ENCODE measurements at places on chromosomes 3 and 15.

- DNase-seq = no peak
Observed at GRCh38 chr15:51706926-51707608, 25.8 kb downstream of the SCG3 start.

DNA sequence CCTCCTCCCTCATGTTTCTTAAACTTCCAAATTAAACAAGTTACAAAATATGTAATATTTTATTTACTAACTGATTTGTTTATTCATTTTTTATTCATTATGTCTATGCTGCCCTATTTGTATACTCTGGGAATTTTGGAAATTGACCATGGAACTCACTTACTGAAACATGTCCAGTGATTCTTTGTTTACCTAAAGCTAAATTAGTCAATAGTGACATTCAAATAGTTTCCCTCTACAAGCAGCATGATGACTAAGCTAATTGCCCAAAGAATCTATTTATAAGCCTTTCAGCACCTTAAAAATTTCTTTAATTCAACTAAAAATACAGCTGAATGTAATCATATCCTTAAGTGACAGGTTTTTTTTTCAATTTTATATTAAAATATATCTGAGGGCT, 437.7 kb downstream of the SI start:
- DNase-seq = no peak

DNA sequence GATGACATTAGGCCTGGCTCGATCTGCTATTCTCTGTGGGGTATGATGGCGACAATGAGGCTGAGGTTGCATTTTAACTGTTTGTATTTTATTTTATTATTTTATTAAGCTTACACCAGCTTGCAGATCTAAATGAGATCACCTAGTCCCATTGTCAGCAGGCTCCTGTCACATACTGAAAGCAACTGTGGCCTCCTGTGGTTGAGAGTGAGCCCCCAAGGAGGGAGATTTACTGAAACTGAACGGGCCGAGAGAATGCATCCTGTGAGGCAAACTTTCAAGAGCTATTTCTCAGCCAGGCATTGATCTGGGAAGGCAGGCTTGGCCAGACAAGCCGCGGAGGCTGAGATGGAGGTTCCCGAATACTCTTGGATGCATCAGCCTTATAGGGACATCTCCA, 210.4 kb upstream of the ARRDC4 start:
- DNase-seq = no peak

DNA sequence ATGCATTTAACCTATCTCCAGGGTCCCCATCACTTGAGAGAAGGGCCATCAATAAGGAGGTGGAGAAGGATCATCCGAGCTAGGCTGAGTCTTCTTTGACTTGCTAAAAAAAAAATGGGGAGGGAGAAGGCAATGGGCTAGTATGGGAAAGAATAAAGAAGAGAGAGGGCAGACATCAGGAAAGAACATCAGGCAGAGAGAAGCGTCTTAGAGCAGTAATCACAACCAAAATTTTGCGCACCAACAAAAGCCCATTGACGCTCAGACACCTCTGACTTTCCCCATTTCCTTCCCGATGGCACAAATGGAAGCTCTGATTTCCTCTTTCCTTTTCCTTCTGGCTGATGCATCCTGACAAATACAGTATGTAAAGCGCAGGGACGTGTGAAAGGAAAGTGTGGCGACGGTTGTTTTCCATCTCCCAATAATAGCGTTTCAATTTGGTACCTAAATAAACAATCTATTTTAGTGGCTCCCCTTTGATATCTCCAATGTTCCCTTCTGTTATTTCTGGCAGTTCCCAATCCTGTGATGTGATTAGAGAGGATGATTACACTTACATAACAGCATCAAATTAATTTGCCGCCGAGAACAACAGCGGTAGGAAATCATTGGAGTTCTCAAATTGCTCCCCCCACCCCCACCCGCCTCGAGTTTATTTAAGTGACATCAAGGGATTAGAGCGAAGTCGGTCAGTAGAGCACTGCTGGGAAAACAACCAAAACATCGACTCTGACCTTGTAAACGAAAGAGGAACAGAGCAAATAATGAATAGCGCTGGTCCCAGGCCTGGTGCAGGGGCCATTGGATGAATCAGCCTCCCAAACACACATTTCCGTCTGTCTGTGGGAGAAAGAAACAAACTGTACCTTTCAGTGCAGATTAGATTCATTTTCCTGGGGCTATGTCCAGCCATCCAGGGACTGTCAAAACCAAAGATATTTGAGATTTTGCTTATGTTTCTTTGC, 273.3 kb upstream of the ICE2 start:
- no peak for DNase-seq

GRCh38 chr15:31975830-31976229, 54.5 kb upstream of the CHRNA7 start:
- DNase-seq = no peak

Data from activated T-cell treated with anti-CD3 and anti-CD28 coated beads, Interleukin-2, amount 50 U/mL, for 24 hours (primary cell).